ENCODE measurements at places on chromosomes 4 and X.
A peak's percentile ranks its signal among the peaks of the same experiment; 100 is the strongest.

DNA sequence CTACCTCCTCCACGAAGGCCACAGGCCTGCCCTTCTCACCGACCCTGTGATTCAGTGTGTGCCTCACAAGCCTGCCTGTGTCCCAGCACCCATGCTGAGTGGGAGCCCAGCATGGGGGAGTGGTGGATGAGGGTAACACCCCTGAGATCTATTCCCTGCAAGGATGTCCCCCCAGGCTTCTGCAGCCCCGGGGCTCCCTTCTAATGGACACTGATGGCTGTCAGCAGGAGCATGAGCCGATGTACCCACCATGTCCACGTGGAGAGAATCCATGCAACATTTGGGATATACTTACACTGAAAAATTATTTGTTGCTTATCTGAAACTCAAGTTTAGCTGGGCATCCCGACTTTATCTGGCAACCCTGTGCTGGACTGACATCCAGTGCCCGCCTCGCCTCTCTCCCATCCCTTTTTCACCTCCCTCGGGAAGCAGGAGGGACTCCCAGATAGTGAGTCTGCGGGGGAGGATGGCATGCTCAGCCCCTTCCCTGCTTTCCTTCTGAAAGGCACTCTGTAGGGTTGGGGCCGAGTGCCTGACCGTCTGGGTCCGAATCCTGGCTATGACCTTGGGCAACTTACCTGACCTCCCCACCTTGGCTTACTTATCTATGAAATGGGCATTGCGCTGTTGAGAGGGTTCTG is 46.9 kb upstream of the SORCS2 start:
- DNase-seq, result no peak

GRCh38 chr4:96677499-96677898 is 837.6 kb downstream of the PDHA2 start:
- DNase-seq, result no peak

DNA sequence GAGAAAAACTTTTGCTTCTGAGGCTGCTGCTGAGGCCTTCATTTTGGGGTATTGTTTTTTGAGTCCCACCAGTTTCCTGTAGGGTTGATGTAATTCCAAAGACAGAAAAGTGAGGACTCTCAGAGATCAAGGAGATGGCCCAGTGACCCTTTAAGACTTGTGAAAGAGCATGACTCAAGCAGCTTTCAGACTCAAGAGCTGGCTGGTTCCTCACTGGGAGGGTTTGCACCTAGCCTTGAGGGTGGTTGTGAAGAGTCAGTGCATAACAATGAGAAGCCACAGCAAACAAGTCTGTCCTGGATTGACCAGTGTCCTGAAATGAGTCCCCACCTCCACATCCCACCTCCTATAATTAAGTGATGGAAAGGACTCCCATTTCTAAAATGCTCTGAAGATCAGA is 89.2 kb downstream of the NHS start:
- DNase-seq, result no peak

DNA sequence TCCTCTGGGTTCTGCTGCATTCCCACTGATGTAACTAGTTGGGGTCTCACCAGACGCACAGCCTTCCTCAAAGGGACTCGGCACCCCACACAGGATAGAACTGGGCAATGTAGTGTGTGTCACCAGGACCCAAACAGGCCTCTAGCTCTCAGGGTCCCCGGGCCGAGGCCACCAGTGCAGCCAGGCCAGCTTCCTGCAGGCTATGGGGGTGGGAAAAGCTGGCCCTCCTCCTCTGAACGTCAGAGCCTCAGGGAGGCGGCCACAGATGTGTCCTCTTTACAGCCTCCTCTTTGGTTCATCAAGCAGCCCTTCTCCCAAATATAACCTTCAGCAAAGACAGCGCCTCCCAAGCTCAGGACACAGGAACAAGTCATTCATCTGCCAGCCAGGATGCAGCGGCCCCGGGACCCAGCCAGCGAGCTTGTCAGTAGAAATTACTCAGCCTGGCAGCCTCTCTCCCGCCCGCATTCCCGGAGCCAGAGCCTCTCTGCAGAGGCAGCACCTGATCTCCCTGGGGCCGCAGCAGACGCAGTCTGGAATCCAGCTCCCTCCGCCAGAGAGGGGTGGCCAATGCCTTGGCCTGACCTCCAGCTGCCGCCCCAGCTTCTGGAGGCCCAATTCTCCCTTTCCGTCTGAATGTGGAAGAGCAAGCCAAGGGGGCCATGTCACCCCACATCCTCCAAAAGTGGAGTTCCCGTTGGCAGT is 288.5 kb downstream of the FBXW7 start:
- DNase-seq, result no peak

GRCh38 chr4:105192474-105192873 is 45.8 kb downstream of the TET2 start:
- DNase-seq, result no peak

DNA sequence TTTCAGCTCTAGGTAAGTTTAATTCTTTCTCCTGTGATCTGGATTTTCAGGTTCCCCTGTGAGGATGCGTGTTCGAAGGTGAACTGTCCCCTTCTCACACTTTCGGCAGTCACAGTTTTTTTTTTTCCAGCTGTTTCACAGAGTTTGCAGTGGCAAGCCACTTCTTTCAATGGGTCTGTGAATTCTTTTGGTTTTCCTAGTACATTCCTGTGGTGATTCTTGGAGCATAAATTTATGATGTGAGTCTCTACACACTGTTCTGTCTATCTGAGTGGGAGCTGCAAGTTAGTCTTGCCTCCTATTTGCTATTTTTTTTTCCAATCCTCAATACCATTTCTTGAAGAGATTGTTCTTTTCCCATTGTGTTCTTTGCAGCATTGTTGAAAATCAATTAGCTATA is 595.5 kb downstream of the RAPGEF2 start:
- DNase-seq, result no peak

- DNase-seq, result peak; percentile 68
These were observed 745 bp downstream of the SLC39A8 start for GRCh38 chr4:102344520-102344953.

DNA sequence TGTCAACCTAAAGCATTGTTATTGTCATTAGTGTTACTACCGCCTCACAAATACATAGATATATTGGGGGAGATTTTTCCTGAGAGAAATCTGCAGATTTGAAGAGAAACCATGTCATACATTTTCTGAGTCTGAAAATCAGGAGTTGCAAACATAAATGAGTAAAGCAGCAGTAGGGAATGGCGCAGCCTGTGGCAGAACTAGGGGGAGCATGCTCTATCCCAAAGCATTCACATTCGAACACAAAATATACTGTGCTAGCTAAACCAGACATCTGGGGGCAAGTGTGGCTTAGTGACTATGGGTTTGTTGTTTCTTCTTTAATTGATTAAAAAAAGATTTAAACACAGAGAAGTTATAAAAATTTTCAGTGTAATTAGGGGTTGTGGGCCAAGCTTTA is 83.2 kb downstream of the CPE start:
- DNase-seq, result no peak

- peak; percentile 98 for DNase-seq
These were observed at the start of gene NAA15 for GRCh38 chr4:139301113-139301820. NAA15 (plus strand) TSS chr4:139301505; CDS start chr4:139301778, 273 bp downstream.

GRCh38 chrX:99117011-99117410 is 1293.1 kb downstream of the PCDH19 start:
- DNase-seq, result no peak

- DNase-seq, result peak; percentile 71
These were observed 606.0 kb downstream of the BCOR start for GRCh38 chrX:39491548-39492297.

- DNase-seq, result no peak
These were observed 80.4 kb downstream of the MAPK10 start for GRCh38 chr4:86279293-86279960.

- no peak for DNase-seq
These were observed 276.8 kb downstream of the ZNF674 start for GRCh38 chrX:46268412-46268811.

DNA sequence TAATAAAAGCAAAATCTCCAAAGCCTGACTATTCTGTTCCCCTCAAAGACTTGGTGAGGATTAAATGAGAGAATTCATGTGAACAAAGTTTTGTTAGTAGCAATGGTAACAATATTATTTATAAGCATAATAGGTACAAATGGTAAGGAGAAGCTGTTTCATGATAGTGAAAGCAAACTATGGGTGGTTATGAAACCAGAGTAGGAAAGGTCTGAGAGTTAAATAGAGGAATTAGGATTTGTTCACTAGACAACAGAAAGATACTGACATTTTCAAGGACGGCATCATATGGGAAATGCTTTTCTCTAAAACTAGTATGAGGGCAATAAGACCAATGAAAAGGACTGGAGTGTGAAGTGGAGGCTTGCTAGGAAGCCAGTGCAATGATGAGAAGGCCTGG is 128.6 kb upstream of the FTHL17 start:
- no peak for DNase-seq

- no peak for DNase-seq
These were observed 124.0 kb downstream of the FAM53A start for GRCh38 chr4:1559896-1560650.

DNA sequence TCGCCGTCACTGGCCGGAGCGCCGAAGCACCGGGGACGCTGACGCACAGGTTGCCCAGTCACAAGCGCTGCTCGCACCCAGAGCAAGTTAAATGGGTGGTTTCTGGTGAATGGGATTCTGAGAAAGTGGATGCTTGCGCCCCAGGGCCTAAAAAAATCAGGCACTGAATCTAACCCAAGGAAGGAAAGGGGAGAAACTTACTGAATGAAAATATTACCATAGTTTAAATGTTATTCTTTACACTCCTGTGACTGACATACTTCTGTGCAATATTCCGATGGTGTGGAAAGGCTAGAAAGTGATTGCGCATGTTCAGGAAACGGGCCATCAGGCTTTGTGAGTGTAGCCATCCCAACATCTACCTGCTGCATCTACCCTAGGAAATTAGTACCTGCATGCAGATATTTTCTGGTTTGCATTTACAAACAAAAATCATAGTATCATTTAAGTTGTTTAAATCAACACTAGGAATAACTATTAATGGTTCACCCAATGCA is 838 bp upstream of the ABCG2 start:
- no peak for DNase-seq

- no peak for DNase-seq
These were observed 33.8 kb downstream of the ENOX2 start for GRCh38 chrX:130869239-130869638.

DNA sequence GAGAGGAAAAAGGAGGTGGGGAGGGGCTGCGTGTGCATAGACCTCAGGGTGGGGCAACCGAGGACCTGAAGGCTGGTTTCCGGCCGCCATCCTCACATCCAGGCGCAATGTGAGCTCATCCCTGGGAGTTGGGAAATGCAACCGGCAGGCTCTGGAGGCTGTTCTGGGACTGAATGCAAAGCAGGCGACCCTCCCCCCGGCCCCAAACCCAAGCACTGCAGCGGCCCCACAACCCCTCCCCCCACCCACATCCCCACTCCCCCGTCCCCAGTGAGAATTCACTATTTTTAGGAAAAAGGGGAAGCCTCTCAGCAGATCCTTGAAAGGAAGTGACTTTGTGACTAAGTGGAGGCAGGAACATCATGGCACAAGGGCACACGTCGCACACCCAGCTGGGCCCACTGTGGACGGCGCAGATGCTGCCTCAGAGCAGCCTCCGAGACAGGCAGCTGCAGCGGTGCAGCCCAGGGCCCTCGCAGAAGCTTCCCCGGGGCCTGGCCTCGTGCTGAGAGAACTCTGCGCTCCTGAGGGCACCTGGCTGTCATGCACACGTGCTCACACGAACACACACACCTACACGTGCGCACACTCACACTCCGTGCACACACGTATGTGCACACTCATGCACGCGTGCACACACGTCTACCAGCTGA is 1.3 kb upstream of the PDE6B start:
- DNase-seq, result no peak

DNA sequence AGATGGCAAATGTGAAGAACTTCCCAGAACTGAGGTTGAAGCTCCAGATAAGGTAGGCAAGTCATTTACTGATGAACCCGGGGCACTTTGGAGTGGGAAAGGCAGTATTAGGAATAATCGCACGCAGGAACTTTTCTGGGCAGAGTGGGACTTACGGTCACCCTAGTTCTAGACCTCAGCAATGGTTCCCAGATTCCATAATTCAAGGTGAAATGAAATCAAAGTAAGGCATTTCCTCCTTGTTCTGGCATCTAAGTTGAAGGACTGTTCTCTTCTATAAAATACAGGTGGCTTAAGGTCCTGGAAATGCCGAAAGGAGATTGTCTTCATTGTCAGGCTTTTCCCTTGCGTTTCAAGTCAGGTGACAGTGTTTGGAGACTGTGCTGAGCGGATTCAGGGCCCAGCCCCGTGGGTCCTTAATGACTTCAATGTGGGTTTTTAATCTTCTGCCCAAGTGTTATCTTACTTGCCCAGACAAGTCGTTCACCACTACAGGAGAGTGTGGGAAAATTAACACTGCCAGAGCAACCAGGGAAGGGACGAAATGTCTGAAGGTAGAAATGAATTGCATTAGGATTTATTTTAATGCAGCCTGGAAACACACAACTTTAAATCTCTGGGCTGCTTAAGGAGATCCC is 52.1 kb upstream of the STOX2 start:
- DNase-seq, result no peak

DNA sequence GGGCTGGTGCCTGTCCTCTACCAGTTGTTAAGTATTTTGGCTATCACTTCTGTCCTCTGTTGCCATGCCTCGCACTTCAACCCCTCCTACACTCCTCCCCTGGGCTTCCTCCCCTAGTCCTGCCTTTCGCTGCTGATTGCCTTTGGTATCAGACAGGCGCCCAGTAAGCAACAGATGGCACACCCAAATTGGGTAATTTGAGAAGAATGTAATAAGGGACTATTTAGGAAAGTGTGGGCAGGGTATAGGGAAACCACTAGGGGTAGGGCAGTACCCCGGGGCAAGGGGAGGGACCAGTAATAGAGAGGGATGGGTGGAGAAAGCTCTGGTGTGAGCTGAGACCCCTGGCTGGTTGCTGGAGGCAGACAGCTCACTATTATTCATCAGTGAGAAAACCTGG is 172.7 kb upstream of the USP9X start:
- DNase-seq, result no peak

DNA sequence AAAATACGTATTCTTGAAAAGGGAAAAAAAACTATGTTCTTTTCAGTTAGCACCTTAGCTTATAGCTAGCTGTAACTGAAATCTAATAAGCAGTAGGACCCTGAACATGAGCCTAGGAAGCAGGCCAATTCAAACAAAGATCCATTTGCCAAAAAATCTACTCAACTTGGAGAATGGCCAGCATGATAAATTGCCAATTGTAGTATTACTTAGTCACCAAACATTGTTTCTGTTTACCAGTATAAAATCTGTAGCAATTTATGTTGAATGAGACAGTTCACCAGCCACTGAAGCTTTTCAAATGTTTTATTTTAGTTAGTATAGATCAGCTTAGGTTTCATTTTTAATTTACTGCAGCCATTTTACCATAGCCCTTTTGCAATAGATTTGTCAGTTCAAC is 323.6 kb upstream of the DIPK2B start:
- no peak for DNase-seq

DNA sequence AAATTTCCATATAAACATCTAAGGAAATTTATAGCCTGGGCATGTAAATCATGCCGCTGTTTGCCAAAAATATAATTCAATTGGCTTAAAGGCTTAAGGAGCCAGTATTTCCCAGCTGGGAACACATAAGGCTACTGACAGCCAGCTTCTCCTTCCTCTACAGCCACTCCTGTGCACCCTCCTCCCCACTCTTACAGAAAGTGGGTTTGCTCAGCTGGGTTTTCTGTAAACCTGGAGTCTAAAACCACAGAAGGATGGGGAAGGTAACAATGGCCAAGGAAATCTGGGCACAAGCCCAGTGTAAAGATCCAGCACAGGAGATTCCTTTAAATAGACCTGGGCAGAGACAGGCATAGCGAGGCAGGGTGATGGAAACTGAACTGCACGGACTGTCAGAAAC is 18.5 kb downstream of the ACSL1 start:
- DNase-seq, result no peak

- DNase-seq, result no peak
These were observed 55.1 kb upstream of the NAP1L5 start for GRCh38 chr4:88752754-88753153.
